ENCODE measurements at places on chromosomes 1 and 21.

- DNase-seq, result no peak
Observed at GRCh38 chr1:70809069-70809468, 238.5 kb downstream of the PTGER3 start.

DNA sequence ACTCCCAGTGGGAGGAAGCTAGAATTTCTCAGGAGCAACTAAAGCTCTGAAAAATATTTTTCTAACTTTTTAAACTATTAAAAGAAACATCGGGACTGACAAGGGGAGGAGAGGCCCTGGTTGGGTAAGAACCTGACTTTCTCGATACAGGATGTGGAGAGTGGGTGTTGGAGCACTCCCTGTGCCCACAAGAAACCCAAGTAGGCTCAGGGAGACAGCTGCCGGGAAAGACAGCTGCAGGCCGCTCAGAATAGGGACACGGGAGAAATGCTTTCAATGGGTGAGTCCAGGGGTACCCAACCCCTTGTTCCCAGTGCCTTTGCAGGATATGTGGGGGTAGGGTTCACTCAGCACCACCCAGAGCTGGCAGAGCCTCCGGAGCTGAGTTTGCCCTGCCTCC lies 43.6 kb downstream of the PLEKHA6 start:
- DNase-seq, result no peak

GRCh38 chr1:21815724-21816321 lies 3.8 kb downstream of the LDLRAD2 start:
- no peak for DNase-seq

DNA sequence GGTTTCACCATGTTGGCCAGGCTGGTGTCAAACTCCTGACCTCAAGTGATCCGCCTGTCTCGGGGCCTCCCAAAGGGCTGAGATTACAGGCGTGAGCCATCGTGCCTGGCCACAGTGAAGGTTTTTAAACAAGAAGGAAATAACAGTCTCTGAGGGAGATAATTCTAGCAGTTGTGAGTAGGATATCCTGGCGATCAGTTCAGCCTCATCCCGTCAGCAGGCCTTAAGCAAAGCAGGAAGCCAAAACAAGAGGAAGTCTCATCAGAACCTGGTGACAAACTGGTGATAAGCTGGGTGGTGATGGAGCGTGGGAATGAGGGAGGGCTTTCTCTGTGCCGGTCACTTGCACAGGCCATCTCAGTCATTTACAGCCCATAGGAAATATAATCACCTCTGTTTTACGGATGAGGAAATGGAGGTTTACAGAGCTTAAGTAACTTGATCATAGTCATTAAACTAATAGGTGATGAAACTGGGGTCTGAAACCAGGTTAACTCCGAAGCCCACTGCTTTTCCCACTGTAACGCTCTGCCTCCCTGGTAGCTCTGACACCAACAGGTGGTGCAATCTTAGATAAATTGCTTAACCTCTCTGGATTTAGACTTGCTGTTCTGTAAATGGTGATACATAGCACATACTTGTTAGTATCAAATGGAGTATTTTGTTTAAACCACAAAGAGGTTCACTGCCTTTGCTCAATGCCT lies 40.8 kb upstream of the A3GALT2 start:
- no peak for DNase-seq

DNA sequence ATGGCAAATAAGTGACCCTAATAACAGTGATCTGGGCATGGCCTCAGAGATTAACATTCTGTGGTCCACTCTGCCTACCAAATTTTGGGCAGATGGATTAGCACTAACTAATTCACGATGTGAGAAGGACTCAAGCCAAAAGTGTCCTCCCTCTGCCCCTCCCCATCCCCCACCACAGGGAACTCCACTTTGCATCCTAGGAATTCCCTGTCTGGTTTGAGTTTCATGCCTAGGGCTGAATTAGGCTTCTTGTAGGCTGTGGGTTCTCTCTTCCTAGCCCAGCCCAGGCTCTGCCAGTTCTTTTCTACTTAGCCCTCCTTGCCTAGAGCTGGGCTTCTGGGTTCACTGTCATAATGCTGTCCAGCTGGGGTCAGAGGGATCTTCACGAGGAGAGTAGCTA lies 64.1 kb downstream of the ATP2B4 start:
- DNase-seq, result no peak

- DNase-seq, result no peak
Observed at GRCh38 chr1:79617777-79618176, 611.2 kb upstream of the ADGRL4 start.

- no peak for DNase-seq
Observed at GRCh38 chr1:93686504-93687250, 5.0 kb upstream of the BCAR3 start.
